ENCODE measurements at places on chromosomes 16 and 17. TPM values are rescaled to one million over a fixed set of nuclear protein-coding genes. Genes with fewer than 3 reads are reported as not detected.

Gene TNFRSF12A
- 177 TPM for total RNA-seq

Gene TGFB1I1
- 221 TPM for total RNA-seq

- DNase-seq, result no peak
Measured at GRCh38 chr16:86869288-86870022, 291.1 kb downstream of the FOXL1 start.

GRCh38 chr16:53098526-53099317 lies 43.9 kb downstream of the CHD9 start:
- DNase-seq, result peak; percentile 92

DNA sequence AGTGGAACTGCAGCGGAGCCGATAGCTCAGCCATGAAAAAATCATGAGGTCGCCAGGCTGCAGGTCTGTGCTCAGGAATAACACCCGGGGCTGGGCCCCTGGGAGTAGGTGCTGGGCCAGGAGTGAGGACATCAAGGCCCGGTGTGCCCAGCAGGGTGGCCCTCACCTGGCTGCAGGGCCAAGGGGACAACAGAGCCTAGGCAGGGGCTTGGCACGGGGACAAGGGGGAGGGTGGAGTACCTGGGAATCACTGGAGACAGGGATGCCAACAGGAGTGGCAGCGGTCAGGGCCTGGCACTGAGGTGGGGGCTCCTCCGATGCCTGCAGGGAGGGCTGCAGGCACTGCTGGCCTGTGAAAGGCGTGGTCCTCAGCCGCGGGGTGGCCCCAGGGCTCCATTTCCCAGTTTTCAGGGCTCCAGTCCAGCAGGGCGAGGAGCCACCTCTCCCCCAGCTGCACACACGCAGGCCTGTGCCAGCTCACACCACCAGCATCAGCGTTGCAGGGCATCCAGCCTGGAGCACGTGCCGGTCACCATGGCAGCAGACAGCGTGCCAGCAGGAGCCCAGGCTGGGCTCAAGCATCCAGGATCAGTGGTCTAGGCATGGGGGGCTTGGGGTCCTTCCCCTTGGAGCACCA lies 4.7 kb upstream of the FSCN2 start:
- no peak for DNase-seq

Data from chondrocyte (in vitro differentiated cells).